ENCODE measurements at places on chromosomes 6 and 20. TPM values are rescaled to one million over a fixed set of nuclear protein-coding genes. Genes with fewer than 3 reads are reported as not detected.

DNA sequence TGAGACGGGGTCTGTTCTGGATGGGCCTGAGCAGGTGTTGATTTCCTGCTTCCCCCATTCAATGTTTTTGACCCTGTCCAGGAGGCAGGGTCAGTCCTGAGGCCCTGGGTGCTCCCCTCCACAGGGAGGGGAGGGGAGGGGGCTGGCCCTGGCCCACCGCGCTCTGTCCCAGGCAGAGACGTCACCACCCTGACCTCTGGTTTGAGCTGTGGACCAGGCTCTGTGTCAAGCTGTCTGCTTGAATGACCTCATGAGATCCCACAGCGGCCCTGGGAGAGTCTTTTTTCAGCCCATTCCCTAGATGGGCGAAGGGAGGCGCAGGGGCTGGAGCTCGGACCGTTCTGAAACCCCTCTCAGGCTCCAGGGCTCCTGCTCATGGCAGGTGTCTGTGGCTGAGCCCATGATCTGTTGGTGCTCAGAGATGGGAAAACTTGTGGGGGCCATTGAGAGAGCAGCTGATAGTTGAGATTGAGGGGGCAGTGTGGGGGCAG lies 8.9 kb upstream of the LKAAEAR1 start:
- DNase-seq, result no peak

Gene ANKRD66
- not detected for total RNA-seq

Gene SRSF3
- total RNA-seq, result 150 TPM

GRCh38 chr6:47308552-47309290 lies 984 bp downstream of the TNFRSF21 start:
- DNase-seq, result no peak

GRCh38 chr6:168713839-168714238 lies 272.9 kb downstream of the SMOC2 start:
- DNase-seq, result no peak

DNA sequence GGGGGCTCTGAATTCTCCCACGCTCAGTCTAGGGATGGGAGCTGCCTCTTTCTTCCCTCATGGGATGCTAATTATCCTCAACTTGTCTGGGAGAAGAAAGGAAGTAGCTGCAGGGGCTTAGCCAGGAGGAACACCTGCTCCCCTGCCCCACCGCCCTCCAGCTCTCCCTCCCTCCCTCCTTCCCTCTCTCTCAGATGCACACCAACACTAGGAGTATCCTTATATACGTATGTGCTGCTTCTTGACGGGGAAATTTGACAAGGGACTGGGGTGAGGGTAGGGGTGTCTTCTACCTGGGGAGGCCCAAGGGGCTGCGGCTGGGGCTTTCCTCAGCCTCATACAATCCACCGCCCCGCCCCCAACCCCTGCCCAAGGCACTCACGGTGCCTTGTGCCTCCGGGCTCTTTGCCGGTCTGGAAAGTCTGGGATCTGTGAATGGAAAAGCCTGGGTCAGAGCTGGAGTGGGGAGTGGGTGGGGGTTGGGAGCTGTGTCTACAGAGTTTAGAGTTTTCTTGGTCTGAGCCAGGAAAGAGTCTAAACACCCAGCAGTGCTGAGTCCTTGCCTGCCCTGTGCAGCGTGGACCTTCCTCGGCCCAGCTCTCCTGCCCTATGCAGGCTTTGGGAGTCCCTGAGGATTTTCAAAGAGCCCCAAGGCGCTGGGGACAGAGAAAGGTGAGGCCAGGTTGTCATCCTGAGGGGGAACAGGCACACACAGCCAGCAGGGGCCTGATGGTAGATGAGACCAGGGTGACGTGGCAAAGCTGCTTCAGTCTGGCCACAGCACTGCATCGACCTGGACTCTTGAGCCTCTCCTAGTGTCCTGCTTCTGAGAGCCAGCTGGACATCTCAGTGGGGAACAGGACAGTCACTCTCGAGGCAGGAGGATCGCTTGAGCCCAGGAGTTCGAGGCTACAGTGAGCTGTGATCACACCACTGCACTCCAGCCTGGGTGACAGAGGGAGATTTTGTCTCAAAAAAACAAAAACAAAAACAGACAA lies 29.3 kb upstream of the EMILIN3 start:
- no peak for DNase-seq

- DNase-seq, result no peak
These were observed 8.6 kb downstream of the HS3ST5 start for GRCh38 chr6:114334237-114334636.

DNA sequence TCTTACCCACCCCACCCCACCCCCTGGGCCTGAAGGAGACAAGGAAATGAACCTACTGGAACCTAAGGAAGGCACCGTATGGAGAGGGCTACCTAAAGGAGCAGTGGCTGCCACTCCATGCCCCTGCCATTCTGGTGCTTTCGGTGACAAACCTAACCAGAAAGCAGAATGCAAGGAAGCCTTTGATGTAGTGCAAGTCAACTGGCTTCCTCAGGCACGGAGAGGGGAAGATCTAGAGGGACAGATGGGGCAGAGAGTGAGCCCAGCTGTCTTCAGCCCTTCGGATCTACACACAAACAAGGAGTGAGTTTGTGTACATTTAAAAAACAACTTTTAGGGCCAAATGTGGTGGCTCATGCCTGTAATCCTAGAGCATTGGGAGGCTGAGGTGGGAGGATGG lies 39.5 kb downstream of the PPP1R16B start:
- no peak for DNase-seq

DNA sequence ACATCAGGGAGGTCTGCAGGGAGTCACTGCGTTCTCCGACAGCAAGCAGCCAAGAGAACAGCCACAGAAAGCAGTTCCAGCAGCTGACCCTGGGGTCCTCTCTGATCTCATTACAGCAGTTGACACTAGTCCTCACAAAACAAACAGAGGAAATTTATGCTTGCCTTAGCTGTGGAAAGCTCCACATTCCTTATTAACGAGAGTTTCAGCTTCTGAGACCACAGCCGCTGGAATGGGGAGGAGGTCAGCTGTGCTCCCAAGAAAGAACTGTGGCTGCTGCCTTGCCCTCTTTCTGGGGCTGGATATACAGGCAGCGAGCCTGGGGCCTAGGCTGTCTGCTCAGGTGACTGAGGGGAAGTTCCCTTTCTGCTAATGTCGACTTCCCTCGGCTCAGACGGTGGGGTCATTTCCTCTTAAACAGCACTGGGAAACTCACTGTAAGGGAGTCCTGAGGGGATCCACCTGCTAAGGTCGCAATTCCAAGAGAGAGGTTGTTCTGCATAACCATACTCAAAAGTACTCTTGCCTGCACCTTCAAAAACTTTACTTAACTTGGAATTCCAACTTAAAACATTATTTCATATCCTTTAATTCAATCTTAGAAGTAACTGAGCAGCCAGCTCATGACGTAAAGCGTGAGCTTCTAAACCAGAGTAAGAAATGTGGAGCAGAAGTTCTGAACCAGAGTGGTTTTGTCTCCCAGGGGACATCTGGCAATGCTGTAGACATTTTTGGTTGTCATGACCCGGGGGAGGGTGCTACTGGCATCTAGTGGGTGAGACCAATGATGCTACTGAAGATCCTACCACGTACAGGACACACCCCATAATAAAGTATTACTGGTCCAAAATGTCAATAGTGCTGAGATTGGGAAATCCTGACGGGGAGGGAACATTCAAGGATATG lies 80.3 kb downstream of the BACH2 start:
- no peak for DNase-seq

GRCh38 chr6:93794166-93794565 lies 374.8 kb upstream of the EPHA7 start:
- no peak for DNase-seq

GRCh38 chr6:30681766-30682142 lies 4.7 kb downstream of the PPP1R18 start:
- DNase-seq, result no peak

GRCh38 chr6:11428371-11428770 lies 109.2 kb upstream of the TMEM170B start:
- no peak for DNase-seq

- DNase-seq, result no peak
These were observed 84.5 kb upstream of the FYN start for GRCh38 chr6:111957623-111958315.

Gene CRISP2
- total RNA-seq, result 0.91 TPM

Gene RAMACL
- total RNA-seq, result 0.93 TPM

Gene CTAGE9
- not detected for total RNA-seq

GRCh38 chr6:36697481-36697903 lies at the start of gene RAB44:
RAB44 (plus strand) TSS chr6:36697826; CDS start chr6:36704236, 6,410 bp downstream.
- peak; percentile 82 for DNase-seq

GRCh38 chr6:28449056-28449455 lies 5.8 kb upstream of the ZSCAN23 start:
- DNase-seq, result no peak

Gene CST2
- total RNA-seq, result not detected

Gene TTI1
- total RNA-seq, result 15.1 TPM

DNA sequence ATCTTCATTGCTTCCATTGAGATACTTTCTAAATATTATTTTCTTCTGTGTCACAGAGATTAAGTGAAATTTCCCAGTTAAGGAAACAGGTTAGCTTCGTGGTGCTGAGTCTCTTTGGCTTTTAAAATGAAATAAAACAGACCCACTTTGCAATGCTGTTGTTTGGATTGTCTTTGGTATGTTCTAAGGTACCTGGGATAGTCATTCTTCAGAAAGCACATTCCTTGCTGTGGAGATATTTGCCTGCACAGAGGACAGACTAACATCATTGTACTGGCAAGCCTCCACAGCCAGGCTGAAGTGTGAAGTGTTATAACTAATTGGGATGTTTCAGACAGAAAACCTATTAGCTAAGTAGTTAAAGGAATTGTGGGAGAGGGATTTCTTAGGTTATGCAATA lies 148.8 kb upstream of the EPHA7 start:
- DNase-seq, result no peak

DNA sequence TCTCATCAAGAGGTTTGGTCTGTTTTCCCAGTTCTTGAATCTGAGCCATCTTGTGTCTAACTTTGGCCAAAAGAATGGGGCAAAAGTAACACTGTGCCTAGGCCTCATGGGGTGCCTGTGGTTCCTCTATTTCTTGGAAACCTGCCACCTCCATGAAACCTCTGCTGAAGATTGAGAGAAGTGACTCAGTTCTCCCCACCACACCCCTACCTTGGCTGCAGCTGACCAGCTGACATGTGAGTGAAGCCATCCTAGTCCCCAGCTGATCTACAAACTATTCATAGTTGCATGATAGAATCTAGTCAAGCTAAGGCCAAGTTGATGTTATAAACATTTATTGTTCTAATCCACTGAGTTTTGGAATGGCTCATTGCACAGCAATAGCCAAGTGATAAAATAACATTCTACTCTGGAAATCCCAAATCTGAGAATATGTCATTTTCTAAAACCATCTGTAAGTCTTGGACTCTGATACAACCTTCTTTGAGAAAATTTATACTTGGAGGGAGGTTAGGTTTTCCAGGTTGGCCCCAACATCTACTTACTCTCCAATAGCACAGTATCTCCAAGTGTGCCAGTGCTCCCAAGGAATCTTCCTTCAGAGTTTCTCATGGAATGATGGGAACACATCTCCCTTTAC lies 107.0 kb upstream of the SMLR1 start:
- no peak for DNase-seq

Gene TFAP2D
- not detected for total RNA-seq

Gene ZBTB12
- 0.81 TPM for total RNA-seq

DNA sequence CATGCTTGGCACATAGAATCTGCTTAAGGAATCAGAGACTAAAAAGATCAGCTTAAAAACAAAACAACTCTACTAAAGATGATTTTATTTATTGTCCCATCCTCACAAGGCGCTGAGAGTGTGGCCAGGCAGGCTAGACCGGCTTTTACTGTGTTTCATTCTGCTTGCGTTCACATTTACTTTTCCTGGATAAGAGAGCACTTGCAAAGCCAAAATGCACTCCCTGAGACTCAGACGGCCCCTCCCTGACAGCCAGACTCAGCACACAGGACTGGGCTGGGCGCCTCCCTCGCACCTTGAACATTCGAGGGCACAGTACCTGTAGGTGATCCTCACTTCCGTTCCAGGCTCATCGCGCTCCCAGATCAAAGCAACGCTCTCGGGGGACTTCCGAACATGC lies 10.2 kb downstream of the ACSS1 start:
- no peak for DNase-seq

- DNase-seq, result no peak
These were observed 1.7 kb upstream of the TCP11 start for GRCh38 chr6:35142588-35143569.

DNA sequence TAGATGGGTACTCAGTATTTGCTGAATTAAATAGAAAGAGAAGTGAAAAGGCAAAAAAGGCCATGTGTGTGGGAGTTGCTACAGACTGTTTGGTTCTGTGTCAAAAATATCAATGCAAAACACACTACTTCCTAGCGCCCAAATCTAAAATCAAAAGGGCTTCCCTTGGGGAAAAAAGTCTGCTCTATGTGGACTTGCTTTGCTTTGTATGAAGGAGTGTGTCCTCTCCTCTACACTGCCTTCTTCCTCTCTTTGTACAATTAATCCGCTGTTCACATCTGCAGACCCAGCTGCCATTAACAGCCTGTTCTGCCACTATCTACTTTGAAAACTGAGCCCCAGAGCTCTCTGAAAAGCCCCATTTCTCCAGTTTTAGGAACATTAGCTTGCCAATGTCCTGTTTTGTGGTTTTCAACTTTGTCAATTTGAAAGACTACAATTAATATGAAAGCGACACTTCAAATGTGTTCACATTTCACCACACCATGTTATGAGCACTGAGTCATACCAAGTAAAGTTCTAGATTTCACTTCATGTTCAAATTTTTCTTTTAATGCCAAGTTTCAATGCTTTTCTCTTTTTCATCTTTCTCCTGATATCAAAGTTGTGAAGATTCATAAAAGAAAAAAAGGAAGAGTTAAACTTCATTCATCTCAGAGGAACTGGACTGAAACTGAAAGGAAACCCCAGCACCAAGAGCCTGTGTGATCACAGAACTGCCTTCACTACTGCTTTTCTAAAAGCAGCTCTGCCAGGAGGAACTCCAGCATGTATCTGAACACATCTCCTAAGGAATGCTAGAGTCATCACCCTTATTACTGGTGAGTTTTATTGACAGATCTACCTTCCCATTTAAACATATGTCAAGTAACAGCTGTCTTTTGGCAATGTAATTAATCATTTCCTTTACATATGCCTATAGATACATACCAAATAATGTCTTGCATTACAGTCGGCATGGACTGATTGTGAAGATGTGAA lies 102.6 kb downstream of the KIF13A start:
- DNase-seq, result no peak

DNA sequence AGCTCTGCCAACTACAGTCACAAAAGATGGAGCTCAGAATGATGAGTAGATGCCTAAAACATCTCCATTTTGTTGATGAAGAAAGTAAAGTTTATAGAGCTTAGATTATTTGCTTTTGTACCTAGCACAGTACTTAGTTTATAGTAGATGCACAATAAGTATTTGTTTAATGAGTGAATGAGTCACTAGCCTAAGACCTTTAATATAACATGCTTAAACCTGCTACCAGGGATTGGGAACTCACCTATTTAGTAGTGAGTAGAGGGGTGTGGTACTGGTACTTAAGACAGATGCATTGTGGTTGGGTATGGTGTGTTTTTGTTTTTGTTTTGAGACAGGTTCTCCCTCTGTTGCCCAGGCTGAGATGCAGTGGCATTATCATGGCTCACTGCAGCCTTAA lies 35.8 kb downstream of the TRIM38 start:
- no peak for DNase-seq

- peak; percentile 73 for DNase-seq
These were observed 81.8 kb downstream of the NFATC2 start for GRCh38 chr20:51460569-51461265.

GRCh38 chr6:128017288-128017687 lies 116.4 kb upstream of the THEMIS start:
- DNase-seq, result no peak
